ENCODE measurements at places on chromosomes 7 and 10.

- no peak for DNase-seq
Measured at GRCh38 chr10:62506371-62506770, 132.2 kb downstream of the ZNF365 start.

DNA sequence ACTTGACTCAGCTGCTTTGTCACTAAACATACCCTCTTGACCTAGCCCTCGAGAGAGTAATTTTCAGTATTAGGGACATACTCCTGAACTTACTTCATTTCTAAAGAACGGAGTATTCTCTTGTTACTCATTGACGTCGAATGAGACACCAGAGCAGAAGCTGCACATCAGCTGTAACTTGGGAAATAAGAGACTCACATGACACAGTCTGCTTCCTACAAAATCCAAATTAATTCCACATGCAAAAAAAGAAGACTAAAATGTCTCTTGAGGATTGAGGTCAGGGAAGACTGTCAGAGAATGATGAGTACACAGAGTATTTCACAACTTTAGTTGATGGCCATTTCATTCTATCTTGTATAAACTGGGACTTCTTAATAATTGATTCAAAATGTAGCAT is 114.7 kb upstream of the EGFR start:
- no peak for DNase-seq

GRCh38 chr10:65291286-65291685 is 1634.5 kb upstream of the LRRTM3 start:
- DNase-seq, result no peak

DNA sequence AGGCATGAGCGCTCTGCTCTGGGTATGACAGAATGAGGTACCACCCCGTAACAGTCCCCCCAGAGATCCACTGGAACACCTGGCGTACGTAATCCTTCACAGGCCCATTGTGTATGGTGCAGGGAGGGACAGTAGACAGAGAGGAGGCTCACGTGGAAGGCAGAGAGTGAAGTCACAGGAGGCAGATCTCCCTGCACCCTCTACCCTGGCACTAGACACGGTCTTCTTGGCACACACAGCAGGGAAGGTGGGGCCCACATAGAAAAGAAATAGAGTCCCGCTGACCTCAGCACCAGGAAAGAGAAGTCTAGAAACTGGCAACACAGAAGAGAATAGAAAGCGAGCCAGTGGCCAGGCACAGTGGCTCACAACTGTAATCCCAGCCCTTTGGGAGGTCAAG is 51.9 kb downstream of the SLC29A4 start:
- no peak for DNase-seq

DNA sequence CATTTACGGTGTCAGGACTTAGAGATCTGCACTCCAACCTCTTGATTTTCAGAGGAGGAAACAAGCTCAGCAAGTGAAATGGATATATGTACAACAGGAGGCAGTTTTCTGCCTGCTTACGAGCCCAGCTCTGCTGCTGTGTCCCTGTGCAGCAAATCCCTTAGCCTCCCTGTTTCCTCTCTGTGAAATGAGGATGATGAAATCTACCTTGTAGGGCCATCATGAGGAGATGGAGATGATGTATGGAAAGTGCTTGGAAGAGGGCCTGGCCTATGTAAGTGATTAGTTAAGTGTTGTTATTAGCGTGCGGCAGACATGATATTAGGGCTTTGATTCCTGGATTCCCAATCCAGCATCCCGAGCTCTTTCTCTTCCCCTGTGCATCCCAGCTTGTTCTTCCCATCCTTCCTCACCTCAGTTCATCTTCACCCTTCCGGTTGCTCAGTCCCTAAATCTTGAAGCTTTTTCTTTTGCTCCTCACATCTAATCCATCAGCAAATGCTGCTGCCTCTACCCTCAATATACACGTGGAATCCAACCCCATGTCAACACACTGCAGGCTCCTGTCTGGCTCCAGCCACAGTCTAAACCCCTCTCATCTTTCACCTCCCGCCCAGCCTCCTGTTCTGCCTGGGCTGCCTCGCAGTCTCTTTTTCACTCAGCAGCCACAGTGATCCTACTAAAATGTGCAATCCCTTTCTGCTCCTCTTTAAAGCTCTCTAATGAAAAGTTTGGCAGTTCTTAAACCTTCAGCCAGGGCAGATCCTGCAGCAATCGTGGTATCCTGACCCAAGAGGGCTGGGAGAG is 113.8 kb downstream of the MARCHF5 start:
- DNase-seq, result no peak

- peak; percentile 47 for DNase-seq
Measured at GRCh38 chr7:17298102-17298839, at the start of gene AHR. TSS of gene AHR (plus strand) at chr7:17298652. CDS start at chr7:17299265, 613 bp downstream.

- no peak for DNase-seq
Measured at GRCh38 chr10:72034040-72034499, 54.3 kb downstream of the SPOCK2 start.

GRCh38 chr10:118547282-118547681 is 48.2 kb downstream of the PRLHR start:
- no peak for DNase-seq

DNA sequence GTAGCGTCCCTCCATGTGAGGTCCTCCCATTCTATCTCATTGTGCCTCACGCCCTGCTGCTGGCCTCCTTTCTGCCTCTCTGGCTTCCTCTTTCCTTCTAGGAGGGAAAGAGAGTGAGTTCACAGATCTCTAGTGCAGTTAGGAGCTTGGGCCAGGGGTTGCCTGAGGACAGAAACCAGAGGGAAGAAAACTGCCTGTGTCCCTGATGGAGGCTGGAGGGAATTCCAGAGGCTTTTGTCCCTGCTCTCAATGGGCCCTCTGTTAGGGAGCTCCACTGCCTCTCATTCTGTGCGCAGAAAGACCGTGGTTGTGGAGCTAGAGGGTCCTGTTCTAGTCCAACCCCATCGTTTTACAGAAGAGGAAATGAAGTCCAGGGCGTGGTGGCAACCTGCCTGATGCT is 4.6 kb downstream of the MARVELD1 start:
- no peak for DNase-seq

DNA sequence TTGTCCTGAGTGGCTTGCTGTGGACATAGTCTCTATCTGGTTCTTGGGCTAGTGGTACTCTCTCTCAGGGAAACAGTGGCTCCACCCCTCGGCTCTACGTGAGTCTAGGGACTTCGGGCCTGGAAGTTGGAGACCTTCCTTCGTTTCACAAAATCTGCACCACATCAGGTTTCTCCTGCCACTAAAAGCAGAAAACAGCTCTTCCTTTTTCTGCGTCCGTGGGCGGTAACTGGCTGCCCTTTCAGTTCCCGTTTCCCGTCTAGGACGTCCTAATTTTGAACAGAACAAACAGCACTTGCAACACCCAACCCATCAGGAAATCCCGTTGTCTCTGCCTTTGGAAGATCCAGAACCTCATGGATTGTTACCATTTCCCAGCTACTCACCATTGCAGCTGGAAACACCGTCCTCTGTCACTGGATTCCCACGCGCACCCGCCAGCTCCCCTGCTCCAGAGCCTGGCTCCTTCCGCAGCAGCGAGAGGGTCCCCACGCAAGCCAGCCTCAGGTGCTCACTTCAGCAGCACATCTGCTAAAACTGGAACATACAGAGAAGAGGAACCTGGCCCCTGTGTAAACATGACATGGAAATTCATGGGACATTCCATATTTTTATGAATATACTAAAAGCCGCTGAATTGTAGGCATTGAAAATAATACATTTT is 311.4 kb upstream of the AKR1E2 start:
- peak; percentile 31 for DNase-seq

DNA sequence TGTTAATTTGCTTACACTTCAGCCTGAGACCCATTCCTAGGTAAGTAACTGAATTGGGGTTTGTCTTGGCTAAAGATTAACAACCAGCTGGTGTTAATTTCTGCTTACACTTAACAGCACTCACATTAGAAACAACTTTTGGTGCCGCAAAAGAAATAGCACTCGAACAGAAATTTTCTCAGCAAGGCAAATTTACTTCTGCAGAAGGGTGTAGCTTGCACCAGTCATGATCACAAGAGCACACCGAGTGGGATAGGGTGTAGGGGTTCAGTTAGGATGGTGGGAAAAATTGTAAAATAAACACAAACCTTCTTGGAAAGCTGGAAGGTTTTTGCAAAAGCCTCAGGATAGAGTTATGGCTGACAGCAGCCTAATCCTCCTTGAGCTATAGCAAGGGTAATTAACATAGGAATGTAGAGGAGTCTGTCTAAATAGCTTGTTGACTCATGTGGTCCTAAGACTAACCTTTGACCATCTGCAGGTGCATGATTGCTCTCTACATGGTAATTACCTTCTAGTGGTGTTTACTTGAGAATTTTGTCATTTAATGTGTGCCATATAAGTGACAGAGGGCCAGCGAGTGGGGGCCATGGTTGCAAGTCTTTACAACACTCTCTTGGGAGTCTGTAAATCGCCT is 67.8 kb upstream of the CDK13 start:
- no peak for DNase-seq

DNA sequence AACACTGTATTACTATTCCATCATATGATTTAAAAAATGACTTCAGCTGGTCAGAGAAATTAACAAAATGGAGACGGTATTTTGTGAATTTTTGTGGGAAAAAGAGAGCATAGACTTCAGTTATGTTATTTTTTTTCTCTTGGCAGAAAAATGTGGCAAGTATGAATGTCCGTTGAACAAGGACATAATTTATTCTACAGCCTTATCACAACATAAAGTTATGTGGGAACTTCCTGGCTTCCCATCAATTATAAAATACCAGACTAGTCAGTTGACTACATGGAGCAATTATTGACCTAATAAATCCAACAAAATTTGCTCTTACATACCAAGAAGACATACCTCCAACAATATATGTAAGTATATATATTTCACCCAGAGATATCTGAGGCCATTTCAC is 88.6 kb upstream of the PPP1R3A start:
- DNase-seq, result no peak

DNA sequence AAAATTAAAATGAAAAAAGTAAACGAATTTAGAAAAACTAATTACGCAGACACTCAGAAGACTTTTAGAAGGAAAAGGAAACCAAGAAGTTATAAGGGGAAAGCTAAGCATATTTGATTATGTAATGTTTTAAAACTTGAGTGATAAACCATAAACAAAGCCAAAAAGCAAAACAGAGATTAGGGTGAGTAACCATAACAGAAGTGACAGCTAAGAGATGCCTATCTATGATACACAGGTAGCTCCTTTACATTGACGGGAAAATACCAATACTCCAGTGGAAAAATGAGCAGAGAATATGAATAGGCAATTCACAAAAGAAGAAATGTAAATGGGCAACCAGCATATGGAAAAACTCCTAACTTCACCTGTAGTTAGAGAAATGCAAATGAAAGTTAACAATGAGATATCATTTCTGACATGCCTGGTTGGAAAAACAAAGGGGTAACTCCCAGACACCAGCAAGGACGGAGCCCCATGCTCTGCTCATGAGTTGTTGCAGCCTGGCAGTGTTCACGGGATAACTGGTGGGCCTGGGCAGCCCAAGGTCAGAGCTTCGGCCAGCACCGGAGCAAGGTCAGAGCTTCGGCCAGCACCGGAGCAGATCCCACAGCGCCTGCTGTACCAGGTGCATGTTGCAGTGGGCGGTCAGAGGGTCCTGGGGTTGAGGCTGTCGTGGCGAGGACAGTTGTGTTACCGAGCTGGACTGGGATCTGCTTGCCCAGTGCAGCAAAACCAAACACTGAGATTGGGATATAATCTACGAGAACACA is 58.9 kb downstream of the ALOX5 start:
- no peak for DNase-seq

GRCh38 chr10:49649294-49649693 is 30.2 kb upstream of the C10orf53 start:
- DNase-seq, result no peak

- DNase-seq, result no peak
Measured at GRCh38 chr10:95133997-95134396, 60.0 kb upstream of the ACSM6 start.
